ENCODE measurements at places on chromosomes 12 and 14. TPM values are rescaled to one million over a fixed set of nuclear protein-coding genes. Genes with fewer than 3 reads are reported as not detected.

GRCh38 chr12:203462-204260, 10.3 kb downstream of the SLC6A12 start:
- DNase-seq, result no peak

DNA sequence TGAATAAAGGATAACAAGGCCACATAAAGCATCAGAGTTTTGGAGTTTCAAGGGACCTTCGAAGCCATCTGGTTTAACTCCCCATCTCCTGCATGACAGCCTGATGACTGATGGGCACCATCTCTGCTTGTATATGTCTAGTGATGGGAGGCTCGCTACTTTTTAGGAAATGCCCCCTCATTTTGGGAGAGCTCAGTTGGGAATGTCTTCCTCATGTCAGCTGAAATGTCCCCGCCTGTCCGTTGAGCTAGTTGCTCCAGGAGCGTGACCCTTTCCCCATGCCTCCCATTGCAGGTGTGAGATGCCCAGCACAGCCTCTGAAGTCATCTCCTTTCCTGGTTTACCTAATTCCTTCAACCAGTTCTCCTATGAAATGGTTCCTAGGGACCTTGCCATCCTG, 69.6 kb upstream of the CAPRIN2 start:
- DNase-seq, result no peak

- no peak for DNase-seq
These were observed 26.3 kb upstream of the TC2N start for GRCh38 chr14:91893669-91894068.

GRCh38 chr12:113087193-113087592, 30.7 kb downstream of the DTX1 start:
- no peak for DNase-seq

SMCO2 gene
- total RNA-seq, result not detected

CTSG gene
- not detected for total RNA-seq

DNA sequence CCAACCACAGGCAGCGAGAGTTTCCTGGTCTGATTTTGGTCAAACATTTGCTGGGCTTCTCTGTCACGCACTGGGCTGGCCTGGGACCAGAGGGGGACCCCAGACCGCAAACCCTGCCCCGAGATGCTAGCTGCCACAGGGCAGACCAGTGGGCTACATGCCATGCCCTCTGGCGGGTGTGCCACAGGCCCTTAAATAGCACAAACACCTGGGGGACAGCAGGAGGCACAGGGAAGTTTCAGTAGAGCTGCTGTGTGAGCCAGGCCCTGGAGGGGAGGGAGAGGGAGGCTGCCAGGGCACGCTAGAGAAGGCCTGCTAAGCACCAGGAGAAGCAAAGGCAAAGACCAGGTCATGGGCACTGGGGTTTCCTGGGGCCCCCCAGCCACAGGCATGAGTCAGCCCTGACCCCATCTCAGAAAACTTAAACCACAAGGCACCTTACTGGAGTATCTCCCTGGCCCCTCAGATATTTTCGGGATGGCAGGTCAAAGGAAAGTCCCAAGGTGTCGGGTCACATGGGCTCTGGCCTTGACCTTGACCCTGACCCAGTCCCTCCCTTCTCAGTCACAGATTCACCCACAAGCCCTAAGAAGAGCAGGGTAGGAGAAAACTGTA, 29.2 kb downstream of the ITPK1 start:
- DNase-seq, result no peak

DNA sequence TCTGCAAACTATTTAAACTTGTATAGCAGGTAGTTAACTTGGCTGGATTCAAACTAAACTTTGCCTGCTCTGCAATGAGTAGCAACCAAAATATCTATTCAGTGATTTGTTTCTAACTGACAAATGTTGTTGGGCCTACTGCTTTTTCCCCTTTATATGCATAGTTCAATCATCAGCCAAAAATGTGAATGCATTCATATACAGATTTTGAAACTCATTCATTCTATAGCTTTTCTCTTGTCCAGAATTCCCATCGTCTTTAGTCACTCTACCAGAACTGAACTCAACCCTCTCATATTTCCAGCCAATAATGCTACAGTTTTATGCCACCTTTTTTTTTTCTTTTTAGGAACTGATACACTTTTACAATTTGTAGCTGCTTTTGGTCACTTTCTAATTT, 599.8 kb downstream of the RPL10L start:
- DNase-seq, result no peak

GRCh38 chr12:125295550-125295949, 230.3 kb downstream of the AACS start:
- no peak for DNase-seq
